ENCODE measurements at places on chromosomes 6 and 20.
A peak's percentile ranks its signal among the peaks of the same experiment; 100 is the strongest.

GRCh38 chr6:19812512-19813119 is 24.6 kb upstream of the ID4 start:
- peak; percentile 38 for DNase-seq

DNA sequence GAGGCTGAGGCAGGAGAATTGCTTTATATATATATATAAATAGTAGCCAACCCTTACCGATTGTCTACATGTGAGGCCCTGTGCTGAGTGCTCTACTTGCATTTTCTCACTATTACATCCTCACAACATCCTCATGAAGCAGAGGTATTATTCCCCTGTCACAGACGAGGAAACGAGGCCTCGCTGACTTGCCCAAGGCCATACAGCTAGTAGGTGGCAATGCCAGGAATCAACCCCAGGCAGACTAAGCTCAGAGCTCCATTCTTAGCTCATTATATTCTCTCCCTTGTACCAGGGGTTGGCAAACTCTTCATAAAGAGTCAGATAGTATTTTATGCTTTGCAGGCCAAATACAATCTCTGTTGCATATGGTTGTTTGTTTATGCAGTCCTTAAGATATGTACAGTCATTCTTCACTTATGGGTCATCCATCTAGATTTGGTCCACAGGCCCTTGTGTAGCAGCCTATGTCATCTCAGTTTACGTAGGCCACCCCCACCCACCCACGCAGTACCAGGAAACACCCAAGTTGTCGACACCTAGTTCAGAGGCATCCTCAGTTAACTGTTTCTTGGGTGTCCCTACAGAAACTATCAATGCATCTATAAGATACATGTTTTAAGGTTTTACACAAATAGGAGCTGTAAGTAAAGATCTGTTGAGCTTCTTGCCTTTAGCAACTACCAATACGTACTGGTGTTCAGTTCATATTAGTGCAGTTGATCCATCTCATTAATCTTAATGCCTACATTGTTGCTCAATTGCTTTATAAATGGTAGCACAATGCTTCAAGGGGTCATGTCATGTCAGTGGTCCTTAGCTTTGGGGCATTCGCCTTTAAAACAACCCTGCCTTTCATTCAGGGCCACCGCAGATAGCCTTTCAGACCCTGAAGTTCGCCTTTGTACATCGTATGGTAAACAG is 3.0 kb downstream of the CASS4 start:
- peak; percentile 84 for DNase-seq

DNA sequence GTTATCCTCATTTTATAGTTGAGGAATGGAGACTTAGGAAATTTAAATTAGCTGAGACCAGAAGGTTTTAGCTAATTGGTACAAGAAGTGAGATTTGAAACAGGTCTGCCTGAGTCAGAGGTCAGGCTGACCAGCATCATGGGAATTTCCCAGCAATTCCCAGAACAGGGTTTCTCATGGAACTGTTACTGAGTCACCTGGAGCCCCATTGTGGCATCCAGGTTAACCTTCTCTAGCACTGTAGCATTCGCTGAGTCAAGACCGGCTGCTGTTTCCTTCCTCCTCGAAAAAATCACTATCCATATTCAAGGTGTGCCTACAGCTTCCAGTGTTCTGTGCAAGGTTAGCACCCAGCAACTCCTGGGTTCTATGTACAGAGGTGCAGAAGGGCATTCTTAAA is 238.0 kb upstream of the MAN1A1 start:
- peak; percentile 18 for DNase-seq

- DNase-seq = no peak
Observed at GRCh38 chr20:1562622-1563021, 5.1 kb upstream of the SIRPD start.

- no peak for DNase-seq
Observed at GRCh38 chr6:8043221-8043620, 21.0 kb downstream of the BLOC1S5 start.

GRCh38 chr6:127276331-127276730 is 9.7 kb downstream of the RNF146 start:
- DNase-seq = no peak

GRCh38 chr20:20953738-20954618 is 152.2 kb downstream of the LINC00237 start:
- DNase-seq = no peak

- DNase-seq = peak; percentile 47
Observed at GRCh38 chr6:134464690-134465411, 146.9 kb upstream of the SGK1 start.

- peak; percentile 32 for DNase-seq
Observed at GRCh38 chr6:3389390-3390167, 67.3 kb downstream of the SLC22A23 start.

- DNase-seq = peak; percentile 61
Observed at GRCh38 chr6:125974214-125974866, 12.0 kb upstream of the TRMT11 start.

GRCh38 chr20:3802524-3803239 is 6.6 kb downstream of the CDC25B start:
- DNase-seq = no peak

- DNase-seq = no peak
Observed at GRCh38 chr6:158039178-158039557, 57.5 kb downstream of the SYNJ2 start.

- DNase-seq = no peak
Observed at GRCh38 chr20:32610472-32611218, 25.5 kb upstream of the NOL4L start.

DNA sequence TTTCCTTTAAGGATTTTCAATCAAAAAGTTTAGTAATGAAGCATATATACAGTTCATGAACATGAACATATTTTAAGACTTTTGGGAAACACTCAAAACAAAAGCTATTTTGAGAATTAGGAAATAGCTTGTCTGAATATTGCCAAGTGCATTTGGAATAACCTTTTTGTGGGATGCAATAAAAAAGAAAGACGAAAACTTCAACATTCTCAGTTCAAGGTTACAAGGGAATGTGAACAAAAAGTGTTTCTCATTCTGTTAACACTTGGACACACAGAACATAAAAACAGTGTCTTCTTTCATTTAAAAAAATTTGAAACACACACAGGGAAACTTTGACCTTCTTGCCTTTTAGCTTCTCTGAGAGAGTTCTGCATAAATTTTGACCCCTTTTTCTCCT is 72.7 kb upstream of the TCF21 start:
- no peak for DNase-seq

DNA sequence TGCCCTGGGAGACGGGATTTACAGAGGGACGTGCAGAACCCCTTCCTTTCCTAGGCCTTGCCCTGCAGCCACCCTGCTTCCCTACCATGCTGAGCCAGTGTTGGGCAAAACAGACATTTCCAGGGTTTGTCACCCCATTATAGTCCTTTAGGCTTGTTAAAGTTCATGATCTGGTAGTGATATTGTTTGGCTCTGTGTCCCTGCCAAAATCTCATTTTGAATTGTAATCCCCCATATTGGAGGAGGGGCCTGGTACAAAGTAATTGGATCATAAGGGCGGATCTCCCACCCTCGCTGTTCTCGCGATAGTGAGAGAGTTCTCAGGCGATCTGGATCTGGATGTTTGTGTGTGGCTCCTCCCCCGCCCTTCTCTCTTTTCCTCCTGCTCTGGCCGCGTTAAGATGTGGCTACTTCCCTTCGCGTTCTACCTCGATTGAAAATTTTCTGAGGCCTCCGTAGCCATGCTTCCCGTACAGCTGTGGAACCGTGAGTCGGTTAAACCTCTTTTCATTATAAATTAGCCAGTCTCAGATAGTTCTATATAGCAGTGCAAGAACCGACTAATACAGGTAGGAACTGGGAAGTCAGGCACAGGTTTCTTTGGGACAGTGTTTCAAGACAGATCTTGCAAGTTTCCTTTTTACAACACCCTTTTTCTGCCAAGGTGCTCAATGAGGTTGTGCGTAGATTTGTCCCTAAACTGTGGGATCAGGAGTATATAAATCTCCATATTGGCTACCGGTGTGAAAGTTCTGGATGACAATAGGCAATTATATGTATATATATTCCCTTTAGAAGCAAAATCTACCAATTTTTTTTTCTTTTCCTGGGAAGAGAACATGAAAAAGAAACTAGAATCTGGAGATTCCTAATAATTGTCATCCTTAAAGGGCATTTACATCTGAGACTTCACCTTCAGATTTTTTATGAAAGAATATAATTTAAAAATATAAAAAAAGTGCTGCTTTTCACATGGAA is 152.1 kb downstream of the SAMD5 start:
- no peak for DNase-seq

- DNase-seq = no peak
Observed at GRCh38 chr20:15756754-15757115, 816.5 kb downstream of the KIF16B start.

DNA sequence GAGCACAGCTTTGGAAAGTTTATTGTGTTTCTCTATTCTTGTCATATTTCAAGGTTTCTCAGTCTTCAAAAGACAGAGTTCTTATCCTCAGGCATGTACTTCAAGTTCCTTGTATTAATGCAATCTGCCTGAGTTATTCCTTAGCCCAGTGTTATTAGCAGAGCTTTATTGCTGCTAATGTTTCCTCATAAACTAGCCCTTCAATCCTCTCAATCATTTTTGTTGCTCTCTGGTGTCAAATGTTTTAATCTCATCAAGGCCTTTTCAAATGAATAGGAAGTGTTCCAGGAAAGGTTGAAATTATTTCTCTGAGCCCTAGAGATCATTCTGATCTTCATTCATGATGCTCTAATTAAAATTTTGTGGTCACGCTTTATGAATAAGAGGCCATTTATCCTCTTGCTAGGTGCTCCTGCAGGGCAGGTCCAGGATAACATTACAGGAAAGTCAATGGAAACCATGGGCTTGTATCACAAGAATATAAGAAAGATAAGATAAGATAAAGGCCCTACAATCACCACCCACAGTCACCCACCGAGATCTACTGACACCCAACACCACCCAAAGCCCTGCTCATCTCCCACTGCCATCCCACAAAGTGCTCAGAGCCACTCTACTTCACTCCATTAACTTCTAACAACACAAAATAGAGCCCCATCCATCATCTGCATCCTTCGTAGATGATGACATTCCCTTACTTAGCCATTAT is 125.9 kb downstream of the COL9A1 start:
- no peak for DNase-seq

DNA sequence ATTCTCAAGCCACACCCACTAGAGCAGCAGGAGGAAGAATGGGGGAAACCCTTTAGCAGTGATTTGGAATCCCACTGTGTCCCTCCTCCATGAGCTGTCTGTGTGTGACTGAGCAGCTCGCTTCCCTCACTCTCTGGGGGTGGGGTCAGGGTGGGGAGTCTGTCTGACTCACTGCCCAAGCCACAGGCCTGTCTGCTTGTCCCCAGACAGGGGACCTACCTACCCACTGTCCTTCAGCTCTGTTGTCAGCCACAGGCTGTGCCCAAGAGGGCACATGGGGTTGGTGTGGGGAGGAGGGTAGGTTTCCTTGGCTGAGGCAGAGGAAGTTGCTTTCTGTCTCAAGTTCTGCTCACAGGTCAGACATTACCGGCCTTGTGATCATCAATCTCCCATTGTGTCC is 127.0 kb downstream of the MAFB start:
- peak; percentile 9 for DNase-seq

GRCh38 chr6:163031931-163032330 is 304.2 kb downstream of the PACRG start:
- DNase-seq = no peak

DNA sequence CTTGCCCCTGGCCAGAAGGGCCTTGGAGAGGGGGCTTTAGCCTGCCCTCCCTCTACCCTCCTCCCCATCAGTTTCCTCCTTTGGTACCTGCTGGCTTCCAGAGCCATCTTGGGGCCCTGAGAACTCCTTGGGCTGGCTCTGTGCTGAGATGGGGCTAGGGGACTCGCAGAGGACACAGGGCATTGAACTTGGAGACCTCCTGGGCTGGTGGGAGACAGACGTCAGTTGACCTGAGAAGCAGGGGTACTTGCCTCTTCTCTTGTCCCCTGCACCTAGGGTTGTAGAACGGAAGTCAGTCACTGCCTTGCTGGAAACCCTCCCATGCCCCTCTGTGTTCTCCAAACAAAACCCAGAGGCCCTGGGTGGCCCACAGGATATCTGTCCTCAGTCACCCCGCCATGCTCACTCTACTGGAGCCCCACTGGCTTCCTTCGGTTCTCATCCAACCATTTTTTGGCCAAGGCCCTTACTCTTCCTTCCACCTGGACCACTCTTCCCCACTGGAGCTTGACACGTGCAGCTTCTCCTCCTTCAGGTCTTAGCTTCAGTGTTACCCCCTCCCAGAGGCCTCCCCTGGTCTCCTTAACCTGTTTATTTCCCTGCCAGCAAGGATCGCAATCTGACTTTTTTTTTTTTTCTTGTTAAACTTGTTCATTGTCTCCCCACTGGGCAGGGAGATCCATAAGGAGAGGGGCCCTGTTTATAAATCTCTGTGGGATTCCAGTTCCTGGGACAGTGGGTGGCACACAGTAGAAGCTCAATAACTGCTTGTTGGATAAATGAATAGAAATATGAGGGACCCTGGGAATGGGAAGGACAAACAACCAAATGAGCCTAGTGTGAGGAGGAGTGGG is 971 bp downstream of the RBCK1 start:
- DNase-seq = peak; percentile 38
